ENCODE measurements at places on chromosomes 2 and 18.

DNA sequence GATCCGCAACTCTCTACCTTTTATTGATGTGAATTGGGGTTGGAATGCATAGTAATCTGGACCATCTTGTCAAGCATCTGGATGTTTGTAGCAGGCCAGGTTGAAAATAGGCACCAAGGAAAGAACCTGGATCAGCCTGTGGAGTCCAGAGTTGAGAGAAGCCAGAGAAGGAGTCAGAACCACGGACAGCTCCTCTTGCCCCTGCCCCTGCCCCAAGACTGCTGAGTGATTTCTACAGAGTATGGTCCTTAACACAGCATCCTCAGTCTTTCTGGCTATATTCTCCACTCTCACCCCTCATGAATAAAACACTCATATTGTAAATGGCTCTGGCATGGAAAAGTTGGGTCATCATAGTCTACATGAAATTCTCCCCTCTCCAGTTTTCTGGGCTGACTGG lies 154.6 kb downstream of the LOXHD1 start:
- DNase-seq: no peak

DNA sequence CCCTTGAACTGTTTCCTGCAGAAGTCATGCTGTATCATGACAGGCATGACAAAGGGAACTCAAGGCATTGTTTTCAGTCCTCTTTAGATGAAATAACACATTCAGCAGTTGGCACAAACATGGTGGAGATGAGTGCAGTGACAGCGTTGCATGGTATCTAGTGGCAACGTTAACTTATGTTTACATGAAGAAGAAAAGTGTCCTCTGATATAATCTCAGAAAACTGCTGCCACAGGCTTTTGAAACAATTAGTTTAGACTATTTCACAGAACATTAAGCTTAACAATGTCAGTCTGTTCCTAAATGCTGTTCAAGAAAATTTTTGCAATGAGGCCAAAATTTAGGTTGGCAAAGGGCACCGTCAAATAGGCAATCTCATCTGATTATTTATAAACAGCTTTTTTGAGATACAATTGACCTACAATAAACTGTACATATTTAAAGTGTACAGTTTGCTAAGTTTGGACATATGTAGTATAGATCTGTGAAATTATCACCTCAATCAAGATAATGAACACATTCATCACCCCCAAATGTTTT lies 64.7 kb downstream of the LYPD6B start:
- DNase-seq: no peak

GRCh38 chr18:28854964-28855363 lies 678.0 kb upstream of the CDH2 start:
- DNase-seq: peak; percentile 66

DNA sequence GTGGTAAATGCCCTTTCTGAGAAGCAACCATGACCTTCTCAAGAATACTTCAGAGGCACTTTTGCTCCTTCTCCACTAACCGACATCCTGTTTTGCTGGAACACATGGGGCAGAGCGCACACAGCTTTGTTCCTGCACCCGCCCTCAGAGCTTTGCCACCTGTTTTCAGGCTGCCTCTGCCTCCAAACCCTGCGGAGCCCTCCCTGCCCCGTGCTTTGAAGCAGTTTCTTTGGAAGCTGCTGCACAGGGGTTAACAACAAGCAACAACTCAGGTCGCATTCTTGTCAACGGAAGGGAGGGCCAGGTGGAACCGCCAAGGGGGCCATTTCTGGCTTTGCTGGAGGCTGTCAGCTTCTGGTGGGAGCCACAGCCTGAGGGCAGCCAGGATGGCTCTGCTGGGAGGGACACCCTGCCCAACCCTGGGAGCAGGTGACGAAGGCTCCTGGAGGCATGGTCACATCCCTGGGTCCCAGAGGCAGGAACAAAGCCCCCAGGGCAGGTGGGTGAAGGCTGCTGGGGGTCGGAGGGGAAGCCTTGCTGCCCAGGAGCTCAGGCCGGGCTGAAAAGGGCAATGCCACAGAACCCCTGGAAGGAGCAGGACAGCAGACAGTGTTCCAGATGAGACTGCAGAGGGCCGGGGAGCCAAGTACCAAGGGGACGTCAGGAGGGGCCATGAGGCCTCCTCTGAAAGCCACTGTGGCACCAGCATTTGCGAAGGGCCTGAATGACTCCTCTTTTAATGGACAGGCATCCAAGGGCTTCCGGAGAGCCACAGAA lies 46.8 kb downstream of the MRPS5 start:
- DNase-seq: no peak

DNA sequence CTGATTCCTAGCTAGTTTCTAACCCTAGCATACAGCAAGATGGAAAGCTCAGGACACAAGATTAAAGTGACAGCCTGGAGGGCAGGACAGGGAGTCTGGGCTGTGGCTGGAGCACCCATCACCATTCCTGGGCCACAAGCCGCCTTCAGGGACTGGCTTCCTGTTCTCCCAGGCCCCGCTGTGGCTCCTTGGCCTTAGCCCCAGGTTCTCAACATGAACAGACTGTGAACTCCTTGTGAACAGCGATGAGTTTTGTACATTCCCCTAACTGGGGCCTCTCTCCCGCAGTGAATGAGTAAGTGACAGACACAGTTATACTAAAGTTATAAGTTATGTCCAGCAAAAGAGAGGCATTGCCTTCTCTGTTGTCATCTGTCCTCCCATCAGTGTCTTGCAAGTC lies 35.9 kb upstream of the SLC14A1 start:
- no peak for DNase-seq
